ENCODE measurements at places on chromosomes 2 and 18. TPM values are rescaled to one million over a fixed set of nuclear protein-coding genes. Genes with fewer than 3 reads are reported as not detected.
A peak's percentile ranks its signal among the peaks of the same experiment; 100 is the strongest.

GRCh38 chr2:84904151-84904550 lies 1.3 kb upstream of the TMSB10 start:
- DNase-seq, result peak; percentile 38

DNA sequence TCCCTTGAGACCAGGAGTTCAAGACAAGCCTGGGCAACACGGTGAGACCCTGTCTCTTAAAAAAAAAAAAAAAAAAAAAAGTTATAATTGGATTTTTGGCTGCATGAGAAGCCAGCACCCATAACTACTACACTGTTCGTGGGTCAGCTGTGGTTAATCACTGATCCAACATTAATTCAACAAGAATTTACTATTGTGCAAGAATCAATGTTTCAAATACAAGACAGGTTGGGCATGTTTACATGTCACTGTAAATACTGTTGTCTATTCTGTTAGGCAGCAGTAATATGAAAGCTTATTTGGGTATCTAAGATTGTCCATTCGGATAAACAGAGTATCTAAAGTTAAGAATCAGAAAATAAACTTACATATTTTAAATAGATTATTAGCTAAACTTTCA lies 62.3 kb downstream of the ESCO1 start:
- no peak for DNase-seq

DNA sequence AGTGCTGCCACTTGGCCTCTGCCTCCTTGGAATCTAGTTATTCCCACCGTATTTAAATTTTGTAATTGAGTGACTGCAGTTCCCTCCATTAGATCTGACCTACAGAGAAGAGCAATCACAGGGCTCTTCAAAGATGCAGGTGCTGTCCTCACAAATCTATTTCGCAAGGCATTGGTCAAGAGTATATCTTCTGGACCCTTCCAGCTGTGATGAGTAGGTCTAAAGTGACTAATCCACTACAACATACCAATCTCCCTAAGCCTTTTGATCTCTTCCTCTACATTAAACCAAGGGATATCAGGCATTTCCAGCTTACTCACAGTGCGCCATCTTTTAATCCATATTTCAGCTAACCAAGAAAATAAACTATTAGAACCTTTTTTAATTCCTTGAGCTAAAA lies 65.1 kb upstream of the COL3A1 start:
- no peak for DNase-seq

- no peak for DNase-seq
These were observed 14.1 kb downstream of the SATB2 start for GRCh38 chr2:199443589-199444130.

- DNase-seq, result no peak
These were observed 73.8 kb downstream of the CBLN2 start for GRCh38 chr18:72470391-72470790.

- no peak for DNase-seq
These were observed 30.2 kb downstream of the MCFD2 start for GRCh38 chr2:46885376-46885775.

DNA sequence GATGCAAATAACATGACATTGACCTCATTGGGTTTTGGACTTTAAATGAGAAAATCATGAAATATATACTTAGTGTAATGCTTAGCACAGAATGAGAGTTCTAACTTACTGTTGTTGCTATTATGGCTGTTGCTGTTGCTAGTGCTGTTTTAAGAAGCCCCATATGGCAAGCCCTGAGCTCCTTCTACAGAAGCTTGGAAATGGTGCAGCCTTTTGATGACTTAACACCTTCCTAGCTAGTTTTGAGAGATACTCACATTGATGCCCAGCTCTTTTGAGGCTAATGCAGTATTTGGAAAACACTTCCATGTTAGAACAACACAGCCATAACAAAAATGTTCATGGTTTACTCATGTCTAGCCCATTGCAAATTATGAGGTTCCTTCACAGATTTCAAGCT lies 30.9 kb downstream of the OSR1 start:
- DNase-seq, result no peak

DNA sequence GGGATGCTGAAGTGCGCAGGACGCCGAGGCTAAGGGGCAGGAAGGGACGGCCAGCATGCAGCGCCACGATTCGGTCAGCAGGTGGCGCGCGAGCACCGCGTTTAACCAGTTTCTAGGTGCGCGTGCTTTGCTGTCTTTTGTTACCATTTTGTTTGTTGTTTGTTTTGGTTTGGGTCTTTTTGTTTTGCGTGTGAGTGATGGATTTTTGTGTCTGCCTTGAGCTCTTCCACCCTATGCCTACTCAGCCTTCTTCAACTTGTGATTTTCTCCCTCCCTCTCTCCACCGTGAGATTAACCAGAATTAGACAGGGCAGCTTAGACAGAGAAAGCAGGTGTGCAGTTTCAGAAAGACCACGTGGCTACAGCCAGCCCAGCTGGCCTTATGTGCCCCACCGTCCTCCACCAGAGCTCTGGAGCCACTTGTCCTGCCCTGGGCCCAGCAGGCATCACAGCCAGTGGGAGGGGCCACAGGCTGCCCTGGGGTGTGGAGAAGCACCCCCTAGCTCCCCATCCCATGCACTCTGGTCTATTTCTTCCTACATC lies 180.2 kb downstream of the RNF144A start:
- peak; percentile 82 for DNase-seq

GRCh38 chr2:40096360-40096759 lies 317.3 kb upstream of the THUMPD2 start:
- DNase-seq, result no peak

DNA sequence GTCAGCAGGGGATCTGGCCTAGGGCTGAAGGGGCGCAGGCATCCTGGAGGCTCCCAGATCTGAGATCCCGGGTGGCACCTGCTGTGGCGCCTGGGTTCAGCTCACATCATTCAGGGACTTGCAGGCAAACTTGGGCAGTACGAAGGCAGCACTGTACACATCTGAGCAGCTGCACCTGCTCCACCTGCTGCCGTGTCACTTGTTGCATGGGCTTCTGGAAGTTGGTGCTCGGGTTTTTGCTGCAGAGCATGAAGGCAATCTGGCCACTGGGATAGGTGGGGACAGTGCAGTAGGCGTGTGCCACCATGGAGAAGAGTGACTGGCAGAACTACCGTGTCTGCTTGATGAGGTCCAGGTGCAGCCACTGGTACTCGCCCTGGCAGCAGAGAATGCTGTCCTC lies 48.6 kb downstream of the UGGT1 start:
- no peak for DNase-seq

GRCh38 chr2:63698786-63699548 lies 110.2 kb downstream of the MDH1 start:
- no peak for DNase-seq

DNA sequence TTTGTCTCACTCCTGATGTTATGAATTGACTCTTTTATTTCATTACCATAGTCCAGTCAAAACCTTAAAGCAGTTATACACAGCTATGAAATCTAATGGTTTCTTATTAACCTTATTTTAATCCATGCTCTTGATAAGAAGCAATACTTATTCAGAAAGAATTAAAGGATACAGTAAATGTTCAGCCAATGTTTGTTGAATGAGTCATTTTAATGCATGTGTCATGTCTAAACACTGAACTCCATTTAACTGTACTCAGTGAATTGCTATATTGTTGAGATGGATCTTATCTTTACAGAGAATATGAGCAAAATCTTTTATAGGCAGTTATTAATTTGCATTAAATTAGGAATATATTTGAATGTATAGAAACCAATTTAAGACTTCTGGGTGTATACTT lies 135.1 kb upstream of the TFPI start:
- DNase-seq, result no peak

DNA sequence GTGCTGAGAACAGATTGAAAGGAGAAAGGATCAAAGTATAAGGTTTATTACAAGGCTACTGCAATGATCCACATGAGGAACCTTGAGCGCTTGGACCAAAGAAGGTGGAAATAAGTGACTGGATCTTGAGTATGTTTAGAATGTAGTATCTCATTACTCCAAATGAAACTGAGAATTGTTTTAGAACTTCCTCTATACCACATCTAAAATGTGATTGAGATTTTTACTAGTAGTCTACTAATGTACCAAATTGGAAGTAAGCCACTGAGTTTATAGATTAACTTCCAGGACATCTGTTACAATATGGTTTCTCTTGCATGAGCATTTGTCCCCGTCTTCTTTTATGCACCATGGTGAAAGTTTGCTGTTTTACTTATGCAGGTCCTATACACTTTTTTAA lies 300.5 kb downstream of the SUCLG1 start:
- no peak for DNase-seq

Gene MC4R
- total RNA-seq, result not detected

Gene DYNAP
- not detected for total RNA-seq

Gene SLC11A1
- 0.18 TPM for total RNA-seq

Gene COL3A1
- 0.23 TPM for total RNA-seq

Gene ITGB6
- not detected for total RNA-seq
